ENCODE measurements at places on chromosomes 3 and 15.

DNA sequence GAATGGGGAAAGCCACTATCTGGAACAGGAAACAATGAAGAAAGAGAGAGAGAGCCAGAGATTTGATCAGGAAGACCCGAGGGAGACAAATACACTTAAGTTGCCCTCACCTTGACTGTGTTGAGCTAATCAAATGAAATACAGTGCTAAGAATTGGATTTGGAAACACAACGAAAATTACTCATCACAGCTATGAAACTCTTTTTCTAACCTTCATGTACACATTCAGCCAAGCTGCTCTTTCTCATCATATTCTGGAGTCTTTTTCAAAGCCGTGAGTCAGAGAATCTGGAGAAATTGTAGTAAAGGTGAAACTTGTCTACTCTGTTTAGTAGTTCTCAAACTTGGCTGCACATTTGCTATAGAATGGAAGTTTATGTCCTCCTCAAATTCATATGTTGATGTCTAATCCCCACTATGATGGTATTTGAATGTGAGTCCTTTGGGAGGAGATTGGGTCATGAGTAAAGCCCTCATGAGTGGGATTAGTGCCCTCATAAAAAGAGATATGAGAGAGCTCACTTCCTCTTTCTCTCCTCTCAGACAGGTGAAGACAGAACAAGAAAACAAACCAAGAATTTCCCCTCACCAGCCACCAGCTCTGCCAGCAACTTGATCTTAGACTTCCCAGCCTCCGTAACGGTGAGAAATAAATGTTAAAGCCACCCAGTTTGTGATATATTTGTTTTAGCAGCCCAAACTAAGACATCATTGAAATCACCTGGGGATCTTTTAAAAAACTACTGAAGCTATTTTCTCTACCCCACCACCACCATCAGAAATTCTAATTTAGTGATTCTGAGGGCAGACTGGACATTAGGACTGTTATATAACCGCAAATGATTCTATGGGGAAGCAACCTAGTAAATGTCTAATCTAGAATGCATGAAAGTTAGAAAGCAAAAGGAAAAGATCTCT is 143.6 kb upstream of the GRM7 start:
- DNase-seq: no peak

GRCh38 chr3:178690571-178690970 is 154.3 kb downstream of the KCNMB2 start:
- no peak for DNase-seq

- no peak for DNase-seq
Measured at GRCh38 chr15:68634531-68634930, 55.7 kb downstream of the CORO2B start.

- no peak for DNase-seq
Measured at GRCh38 chr3:119619094-119619493, 21.4 kb downstream of the PLA1A start.

DNA sequence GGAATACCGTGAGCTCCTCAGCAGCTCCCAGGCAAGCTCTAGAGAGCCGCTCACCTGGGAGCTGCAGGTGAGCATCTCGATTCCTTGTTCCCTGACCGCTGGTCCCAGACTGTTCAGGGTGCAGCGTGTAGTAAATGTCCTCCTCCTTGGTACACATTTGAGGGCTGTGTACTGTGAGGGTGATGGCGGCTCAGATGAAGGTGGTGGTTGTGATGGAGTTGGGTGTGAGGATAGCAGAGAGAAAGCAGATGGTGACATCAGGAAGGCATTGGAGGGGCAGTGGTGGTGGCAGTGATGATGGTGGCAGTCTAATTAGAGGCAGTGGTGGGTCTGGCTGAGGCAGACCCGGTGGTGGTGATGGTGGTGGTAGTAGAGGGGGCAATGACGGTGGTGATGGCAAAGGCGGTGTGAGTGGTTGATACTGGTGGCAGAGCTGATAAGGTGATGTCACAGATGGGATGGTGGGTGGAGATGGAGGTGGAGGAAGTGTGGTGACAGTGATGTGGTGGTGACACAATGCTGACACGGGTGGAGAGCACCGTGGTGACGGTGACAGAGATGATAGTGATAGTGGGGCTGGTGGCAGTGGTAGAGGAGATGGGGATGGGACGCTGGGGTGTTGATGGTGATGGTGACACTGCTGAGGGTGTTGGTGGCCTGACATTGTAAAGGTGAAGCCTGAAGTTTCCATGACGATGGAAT is at the start of gene DNAJB8:
Gene DNAJB8, minus strand, starts transcription at position 51 of the 702 bp plus-strand sequence. CDS start 3,645 bp downstream, outside the sequence.
- no peak for DNase-seq

- no peak for DNase-seq
Measured at GRCh38 chr15:38748710-38749109, 184.1 kb upstream of the RASGRP1 start.

DNA sequence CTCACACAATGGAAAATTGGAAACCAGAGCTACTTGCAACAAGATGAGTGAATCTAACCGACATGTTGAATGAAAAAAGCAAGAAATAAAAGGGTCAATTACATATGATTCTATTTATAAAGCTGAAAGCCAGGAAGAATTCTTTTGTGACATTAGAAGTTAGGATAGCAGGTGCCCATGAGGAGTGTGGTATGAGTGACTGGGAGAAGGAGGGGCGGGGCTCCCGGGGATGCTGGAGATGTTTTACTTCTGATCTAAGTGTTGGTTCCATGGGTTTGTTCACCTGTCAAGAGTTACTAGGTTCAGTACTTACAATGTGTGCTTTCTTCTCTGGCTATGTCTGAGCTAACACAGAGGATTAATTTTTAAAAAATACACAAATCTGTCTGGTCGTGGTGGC is 60.8 kb downstream of the NSMCE3 start:
- no peak for DNase-seq

GRCh38 chr15:94592495-94592894 is 361.1 kb downstream of the MCTP2 start:
- DNase-seq: no peak

GRCh38 chr3:30518872-30519271 is 87.5 kb upstream of the TGFBR2 start:
- peak; percentile 73 for DNase-seq

DNA sequence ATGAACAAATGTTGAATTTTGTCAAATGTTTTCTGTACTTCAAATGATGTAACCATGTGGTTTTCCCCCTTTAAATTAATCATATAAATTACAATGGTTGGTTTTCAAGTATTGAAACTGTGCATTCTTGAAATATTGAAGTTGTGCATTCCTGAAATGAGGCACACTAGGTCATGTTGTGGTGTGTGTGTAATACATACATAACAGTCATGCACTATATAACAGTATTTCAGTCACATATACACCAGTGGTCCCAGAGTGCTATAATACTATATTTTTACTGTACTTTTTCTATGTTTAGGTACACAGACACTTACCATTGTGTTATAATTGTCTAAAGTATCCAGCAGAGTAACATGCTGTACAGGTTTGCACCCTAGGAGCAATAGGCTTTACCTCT is 11.0 kb upstream of the IQCF5 start:
- DNase-seq: no peak

- no peak for DNase-seq
Measured at GRCh38 chr3:165839296-165840076, 2.3 kb upstream of the BCHE start.

DNA sequence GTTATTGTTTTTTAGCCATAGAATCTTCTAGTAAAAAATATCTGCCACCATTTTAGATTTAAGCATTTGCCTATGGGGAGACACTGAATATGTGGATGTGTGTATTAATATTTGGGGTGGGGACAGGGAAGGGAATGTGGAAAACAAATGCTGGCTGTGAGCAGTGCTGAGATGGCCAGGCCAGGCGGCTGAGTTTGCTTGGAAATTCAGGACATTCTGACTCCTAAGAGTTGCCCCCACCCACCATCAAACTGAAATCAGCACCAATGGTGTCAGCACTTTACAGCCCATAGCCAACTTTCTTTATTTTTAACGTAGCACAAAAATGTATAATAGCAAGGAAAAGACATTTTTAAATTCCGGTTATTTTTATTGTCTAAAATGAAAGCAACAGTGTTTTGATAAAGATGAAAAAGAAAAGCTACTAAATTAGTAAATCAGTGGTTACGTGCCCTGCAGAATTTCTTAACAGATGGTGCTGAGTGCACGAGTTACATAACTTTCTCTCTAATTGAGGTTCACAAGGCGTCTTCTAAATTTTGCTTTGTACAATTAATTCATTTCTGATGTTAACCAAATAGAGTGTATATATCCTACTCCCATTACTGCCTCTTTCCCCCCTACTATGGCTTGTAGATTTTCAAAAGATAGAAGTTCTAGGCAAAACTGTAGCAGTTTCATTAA is 34.0 kb downstream of the B3GALNT1 start:
- no peak for DNase-seq

GRCh38 chr15:70629735-70630273 is 133.6 kb downstream of the UACA start:
- no peak for DNase-seq

DNA sequence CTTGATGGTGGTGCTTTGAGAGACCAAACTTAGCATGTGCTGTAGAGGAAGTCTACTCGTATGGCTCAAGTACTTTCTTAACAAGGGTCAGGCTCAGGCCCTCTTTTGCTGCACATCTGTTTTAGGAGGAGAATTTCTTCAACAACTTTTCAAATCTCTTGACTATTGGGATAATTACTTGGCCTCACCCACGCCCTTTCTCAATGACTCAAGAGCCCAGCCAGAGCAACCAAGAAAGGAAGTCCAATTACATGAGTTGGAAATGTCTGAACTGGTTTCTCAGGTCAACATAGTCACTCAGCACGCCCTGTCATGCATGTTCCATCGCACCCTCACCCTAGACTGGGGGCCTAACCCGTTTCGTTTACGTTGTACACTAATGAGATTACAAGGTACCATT is 44.8 kb upstream of the UMPS start:
- DNase-seq: no peak

GRCh38 chr15:75696854-75697259 is 15.8 kb downstream of the CSPG4 start:
- DNase-seq: no peak

GRCh38 chr3:132354916-132355702 is 37.9 kb downstream of the ACP3 start:
- peak; percentile 9 for DNase-seq

GRCh38 chr3:149555927-149556326 is 81.4 kb downstream of the TM4SF4 start:
- DNase-seq: peak; percentile 84

DNA sequence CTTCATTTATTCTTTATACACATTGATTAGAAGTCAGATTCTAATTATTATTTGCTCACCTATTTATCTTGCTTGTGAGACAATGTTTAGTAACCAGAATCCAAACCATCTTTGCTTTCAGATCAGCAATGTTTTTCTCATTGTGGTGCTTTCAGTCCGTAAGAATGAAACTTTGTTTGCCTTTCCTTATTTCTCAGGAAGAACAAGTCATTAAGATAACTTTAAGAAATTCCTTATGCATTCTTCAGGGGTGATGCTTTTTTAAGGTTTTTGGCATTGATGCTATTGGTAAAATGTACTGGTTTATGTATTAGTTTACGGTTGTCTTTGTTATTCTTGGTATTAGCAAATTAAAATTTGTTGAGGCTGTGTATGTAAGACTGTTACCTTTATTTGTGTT is 120.8 kb upstream of the POU1F1 start:
- DNase-seq: peak; percentile 43

GRCh38 chr3:106403371-106404145 is 534.7 kb upstream of the CBLB start:
- DNase-seq: no peak

DNA sequence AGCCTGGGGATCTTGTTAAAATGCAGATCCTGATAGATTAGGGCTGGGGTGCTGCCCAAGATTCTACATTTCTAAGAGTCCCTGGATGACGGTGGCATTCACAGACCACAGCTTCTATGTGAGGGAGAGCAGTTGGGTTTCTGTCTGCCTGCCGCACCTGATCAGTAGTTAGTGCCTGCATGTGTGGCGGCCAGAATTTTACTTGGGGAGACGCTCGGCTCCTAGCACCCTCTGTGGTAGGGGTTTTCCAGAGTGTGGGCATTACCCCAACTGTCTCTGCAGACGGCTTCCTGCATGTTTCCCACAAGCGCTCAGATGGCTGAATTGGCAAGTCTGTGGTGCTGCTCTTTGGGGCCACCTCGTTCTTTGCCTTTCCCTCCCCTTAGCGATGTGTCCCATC is 8.3 kb downstream of the GHRL start:
- no peak for DNase-seq

DNA sequence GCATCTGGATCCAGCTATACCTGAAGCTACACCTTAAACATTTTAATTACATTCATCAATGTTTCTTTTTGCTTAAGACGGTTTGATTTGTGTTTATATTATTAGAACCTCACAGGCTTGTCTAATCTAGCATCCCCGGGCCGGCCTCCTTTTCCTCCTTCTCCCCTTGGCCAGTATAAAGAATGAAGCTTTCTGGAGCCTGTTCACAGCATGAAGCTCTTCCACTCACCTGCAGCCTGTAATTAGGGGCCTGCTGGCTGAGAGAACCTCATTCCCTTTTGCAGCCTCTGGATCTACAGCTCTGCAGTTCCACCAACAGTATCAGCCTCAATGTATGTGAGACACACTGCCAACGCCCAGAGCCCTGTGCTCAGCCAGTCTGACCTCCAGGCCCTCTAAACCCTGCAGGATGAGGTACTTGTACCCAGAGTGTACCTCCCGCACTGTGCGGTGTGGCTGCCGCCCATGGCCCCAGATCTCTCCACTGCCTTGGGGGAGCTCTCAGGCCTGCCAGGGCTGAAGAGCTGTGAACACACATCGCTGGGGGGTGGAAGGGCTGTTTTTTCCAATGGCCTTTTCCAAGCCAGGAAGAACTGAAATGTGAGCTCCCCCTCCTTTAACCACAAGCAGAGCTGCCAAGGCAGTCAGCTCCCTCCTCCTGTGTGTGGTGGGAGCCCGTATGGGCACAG is 114.7 kb upstream of the ALDH1A3 start:
- peak; percentile 78 for DNase-seq

DNA sequence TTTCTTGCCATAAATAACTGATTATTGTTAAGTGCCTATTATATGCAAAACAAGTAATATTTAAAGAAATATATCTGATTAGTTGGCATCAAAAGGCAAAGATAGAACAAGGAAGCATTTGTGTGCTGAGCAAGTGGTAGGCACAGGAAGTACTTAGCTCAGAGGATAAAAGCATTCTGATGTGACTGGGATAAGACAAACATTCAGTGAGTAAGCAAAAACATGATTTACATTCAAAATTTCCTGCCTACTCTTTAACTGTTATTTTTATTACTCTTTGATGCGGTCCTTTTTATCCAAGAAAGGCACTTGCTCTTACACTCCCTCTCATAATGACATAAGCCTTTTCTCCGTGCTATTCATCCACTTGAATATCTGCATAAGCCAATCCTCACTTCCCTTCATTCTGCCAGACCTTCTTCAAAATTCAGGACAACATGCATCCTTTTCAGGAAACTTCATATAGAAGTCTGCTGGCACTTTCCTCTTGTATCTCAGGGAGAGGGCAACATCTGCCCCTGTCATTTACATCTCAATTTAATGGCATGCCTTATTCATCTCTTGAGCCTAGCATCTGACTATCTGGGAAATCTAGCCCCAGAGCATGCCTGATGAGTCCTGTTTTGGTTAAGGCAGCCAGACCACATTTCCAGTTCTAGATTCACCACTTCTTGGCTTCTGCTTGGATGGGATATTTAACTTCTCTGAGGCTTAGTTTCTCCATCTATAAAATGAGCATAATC is 478.2 kb upstream of the ROBO2 start:
- DNase-seq: no peak
